ENCODE measurements at places on chromosomes 6 and 20.

DNA sequence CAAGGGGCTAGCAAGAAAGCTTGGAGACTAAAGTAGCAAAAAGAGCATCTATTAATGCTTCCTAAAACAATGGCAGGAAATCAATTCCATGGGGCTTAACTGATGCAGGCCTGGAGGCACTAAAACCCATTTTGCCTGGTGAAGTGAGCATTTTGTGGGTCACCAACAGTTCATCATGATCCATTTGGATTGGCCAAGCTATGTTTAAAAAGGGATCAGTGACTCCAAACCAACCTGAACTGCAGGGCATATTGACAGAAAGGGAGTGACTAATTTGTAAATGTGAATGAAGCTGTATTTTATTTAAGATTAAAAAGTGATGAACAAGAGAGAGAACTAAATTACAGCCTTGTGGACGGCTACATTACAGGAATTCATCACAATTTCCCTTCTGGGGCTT, 132.0 kb downstream of the PCSK2 start:
- no peak for DNase-seq

GRCh38 chr20:37673444-37673843, 20.4 kb upstream of the CTNNBL1 start:
- DNase-seq: no peak

GRCh38 chr6:132811276-132811675, 3.1 kb upstream of the RPS12 start:
- no peak for DNase-seq

DNA sequence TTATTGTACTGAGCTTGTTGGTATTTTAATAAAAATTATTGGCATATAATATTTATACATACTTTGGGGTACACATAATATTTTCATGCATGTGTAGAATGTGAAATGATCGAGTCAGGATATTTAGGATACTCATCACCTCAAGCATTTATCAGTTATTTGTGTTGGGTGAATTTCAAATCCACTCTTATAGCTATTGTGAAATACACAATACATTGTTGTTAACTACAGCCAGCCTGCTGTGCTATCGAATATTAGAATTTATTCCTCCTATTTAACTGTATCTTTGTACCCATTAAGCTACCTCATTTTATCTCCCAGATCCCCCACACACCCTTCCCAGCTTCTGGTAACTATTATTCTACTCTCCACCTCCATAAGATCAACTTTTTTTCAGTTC, 14.6 kb upstream of the MICB start:
- DNase-seq: no peak

GRCh38 chr20:46951840-46952497, 57.3 kb downstream of the EYA2 start:
- DNase-seq: no peak

DNA sequence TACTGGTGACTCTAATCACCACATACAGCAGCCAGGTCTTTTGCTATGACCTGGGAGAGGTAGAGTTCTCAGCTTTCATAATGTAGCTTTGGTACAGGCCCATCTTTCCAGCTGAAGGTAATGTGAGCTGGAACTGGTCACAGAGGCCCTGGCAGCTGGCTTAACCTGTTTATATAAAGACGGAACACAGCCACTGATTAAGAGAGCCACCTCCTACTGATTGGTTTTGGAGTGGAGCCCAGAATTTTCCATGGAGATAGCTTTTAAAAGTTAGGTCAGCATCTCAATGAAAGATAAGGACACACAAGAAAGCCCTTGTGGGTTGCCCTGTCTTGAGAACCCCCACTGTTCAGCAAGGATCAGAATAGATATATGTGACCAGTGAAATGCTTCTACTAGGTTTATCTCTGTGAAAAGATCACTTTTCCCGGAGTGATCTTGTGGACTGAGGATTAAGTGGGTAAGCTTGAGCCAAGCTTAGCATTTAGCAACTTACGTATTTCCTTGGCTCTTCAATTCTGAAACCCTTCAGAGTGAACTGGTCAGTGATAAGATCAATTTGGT, 213.7 kb upstream of the CITED2 start:
- peak; percentile 32 for DNase-seq

GRCh38 chr6:43953794-43954310, 173.4 kb downstream of the MRPL14 start:
- peak; percentile 40 for DNase-seq

DNA sequence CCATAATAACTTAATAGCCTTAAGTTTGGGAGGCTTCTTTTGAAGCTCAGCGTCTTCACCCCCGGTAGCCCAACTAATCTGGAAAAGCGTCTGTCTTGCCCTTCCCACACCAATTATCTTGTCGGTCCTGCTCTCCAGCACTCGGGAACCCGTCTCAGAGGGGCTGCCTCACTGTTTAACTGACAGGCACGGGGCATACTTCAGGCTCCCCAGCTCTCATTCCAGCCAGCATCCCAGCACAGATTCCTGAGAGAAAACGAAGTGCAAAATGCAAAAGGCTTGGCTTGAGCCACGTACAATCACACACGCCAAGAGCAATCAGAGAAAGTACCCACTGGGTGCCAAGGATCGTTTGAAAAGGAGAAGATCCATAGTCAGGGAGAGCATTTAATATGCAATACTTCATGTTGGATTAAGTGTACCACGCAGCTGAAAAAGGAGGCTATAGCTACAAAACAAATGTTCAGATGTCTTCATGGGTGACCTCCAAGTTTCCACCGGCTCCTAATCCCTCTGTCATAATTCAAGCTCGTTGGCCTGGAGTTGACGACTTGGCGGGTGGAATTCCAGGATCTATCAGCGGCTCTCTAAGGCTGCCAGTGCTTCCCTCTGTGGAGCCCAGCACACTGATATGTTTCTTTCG, 53.7 kb upstream of the STX16 start:
- DNase-seq: no peak

DNA sequence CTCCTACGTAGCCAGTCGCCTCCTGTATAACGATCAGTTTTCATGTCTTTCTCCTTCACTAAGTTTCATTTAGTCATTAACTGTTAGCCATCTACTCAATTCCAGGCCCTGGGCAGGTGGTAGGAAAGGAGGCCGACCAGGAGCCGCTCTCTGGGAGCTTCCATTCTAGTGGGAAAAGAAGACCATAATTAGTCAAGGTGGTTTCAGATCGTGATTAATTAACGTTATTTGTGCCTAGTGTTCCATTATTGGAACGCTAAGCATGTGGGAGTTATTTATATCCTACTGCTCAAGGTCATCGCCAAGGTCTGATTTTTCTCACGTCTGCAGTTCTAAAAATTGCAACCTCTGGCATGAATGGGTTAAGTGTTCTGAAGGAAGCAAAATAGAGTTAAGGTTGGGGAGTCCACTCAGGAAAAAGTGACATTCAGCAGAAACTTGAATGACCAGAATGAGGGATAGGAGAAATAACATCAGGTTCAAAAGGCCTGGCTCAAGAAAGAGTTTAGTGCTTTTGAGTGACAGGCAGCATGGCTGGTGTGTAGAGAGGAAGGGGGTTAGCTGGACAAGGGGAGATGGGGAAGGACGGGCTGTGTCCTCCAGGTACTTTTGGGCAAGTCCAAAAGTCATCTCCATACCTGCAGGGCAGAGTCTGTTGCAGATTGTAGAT, 812 bp downstream of the SLC9A8 start:
- no peak for DNase-seq

- no peak for DNase-seq
These were observed 56.3 kb downstream of the PREX1 start for GRCh38 chr20:48771542-48771941.

- no peak for DNase-seq
These were observed 79.8 kb upstream of the CCN6 start for GRCh38 chr6:111973927-111974639.

DNA sequence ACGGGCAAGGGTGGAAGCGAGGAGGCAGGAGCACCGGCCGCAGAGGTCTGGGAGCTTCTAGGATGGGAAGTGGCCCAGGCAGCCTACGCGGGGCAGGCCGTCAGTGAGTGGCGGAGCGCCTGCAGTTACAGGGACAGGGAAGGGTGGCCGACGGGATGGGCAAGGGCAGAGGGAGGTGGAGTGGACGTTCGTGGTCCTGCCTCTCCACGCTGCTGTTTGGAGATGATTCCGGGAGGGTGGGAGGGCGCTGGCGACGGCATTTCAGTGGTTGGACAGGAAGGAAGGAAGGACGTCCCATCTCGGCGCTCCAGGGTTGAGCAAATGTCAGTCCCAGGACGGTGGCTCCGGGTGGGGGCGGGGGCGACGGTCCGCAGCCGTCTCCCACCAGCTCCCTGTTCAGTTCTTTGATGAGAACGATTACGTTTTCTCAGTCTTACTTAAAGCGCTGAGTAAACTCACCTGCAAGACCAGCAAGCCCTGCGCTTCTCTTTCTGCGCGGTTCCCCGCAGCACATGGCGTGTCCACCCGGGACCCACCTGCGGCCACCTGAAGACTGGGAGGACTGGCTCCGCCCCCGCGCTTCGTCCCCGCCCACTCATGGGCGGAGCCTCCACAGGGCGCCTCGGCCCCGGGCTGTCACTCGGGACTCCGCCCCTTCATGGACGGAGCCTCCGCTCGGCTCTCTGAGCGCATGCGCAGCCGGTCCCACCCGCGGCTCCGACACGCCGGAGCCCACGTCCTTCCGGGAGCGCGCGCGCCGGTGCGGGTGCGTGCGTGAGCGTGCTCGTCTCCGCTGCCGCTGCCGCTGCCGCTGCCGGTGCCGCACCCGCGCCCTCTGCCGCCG, at the start of gene DNAJC5:
TSS of gene DNAJC5 (plus strand) at position 769 of the 844 bp plus-strand sequence. CDS start 33,220 bp downstream, outside the sequence.
- peak; percentile 100 for DNase-seq

DNA sequence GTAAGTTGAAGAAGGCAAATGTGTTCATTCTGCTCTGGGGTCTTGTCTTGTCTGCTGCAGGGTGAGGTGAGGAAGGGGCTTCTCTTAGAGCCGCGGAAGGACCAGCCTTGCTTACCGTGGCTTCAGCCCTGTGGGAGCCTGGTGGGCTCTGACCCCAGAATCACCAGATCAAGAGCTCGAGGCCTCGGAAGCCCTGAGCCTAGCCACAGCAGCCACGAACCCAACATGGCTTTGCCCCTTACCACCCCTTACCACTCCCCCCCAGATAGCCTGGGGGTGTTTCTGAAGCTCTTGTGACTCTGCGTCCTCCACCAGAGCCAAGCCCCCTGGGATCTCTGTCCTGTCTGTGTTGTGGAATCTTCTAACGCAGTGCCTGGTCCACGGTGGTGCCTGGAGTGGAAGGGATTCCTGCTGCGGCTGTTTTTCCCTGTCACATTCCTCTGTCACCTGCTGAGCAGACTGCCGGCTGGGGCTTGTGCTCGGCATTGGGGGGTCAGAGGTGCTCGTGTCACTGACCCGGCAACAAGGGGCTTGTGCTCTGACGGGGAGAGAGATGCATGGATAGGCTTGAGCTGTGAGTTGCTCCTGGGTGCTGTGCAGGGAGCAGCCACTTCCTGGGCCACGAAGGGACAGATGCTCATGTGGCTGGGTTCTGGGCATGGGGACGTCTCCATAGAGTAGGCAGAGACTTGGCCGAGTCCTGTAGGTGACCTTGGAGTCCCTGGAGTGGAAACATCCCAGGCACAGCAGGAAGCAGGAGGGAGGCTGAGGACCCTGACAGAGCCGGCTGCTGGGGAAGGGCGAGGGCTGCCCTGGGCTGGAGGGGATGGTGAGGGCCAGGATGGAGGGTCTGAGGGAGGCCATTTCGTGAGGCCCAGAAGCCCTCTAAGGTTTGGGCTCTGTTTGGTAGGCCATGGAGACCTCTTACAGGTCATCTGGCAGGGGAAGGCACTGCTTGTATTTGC, 316.0 kb downstream of the QKI start:
- no peak for DNase-seq

DNA sequence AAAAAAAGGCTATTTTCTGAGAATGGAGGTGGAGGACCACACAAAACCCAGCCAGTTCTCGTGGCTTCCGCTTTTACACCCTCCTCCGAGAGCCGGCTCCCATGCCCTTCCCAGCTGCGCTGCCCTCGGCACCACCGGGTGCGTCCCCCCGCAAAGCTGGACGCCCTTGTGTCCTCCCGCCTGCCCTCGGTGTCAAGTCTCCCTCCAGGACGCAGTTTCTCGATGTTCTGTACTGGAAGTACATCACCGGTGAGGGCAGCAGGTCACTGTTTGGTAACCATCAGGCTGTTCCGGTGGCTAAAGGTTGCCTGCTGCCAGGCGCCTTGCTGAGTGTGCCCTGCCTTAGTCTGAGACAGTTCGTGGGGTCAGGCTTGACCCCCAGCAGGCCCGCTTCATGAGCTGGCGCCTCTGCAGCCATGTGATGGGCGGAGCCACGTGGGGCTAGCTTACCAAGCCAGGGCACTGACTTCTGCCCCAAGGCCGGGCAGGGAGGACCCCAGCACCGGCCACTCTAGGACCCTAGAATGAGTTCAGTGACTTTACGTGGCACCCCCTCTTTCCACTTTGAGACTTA, 34.6 kb downstream of the RREB1 start:
- no peak for DNase-seq

DNA sequence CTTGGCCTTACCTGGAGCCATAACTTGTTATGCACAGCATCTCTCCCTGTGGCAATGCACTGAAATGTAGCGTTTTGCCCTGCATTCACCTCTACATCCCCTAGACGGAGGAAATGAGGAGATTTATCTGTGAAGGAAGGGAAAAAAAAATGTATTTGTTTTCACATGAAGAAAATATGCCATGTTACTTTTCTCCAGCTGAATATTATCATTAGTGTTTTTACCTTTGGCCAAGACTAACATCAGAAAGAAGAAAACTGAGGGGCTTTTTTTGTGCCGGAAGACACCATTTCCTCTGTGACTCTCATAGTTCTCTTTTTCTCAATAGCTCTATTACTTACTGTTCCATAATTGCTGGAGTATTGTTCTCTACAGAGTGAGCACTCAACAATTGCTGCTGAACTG, 280.4 kb downstream of the PTPRK start:
- no peak for DNase-seq

DNA sequence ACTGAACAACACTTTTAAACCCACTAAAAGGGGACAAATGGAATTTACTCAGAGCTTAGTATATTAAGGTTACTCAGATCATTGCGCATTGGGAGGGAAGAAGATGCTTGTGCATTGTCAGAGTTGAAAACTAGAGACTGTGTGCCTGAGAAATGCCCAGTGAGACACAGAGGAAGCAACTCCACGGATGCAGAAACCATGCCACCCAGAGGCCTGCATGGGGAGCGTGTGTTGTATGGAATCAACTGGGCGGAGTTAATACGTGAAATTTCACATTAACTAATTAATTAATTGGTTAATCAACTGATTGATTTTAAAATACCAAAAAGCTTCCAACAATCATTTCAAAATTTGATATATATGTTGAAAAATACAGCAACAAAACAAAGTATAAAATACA, 391.6 kb downstream of the PLCB1 start:
- DNase-seq: no peak

- DNase-seq: no peak
These were observed 193.5 kb downstream of the UBE3D start for GRCh38 chr6:82872185-82872584.

GRCh38 chr20:36106606-36107005, 47.9 kb upstream of the EPB41L1 start:
- no peak for DNase-seq

GRCh38 chr20:37839955-37840354, 63.0 kb upstream of the VSTM2L start:
- no peak for DNase-seq

DNA sequence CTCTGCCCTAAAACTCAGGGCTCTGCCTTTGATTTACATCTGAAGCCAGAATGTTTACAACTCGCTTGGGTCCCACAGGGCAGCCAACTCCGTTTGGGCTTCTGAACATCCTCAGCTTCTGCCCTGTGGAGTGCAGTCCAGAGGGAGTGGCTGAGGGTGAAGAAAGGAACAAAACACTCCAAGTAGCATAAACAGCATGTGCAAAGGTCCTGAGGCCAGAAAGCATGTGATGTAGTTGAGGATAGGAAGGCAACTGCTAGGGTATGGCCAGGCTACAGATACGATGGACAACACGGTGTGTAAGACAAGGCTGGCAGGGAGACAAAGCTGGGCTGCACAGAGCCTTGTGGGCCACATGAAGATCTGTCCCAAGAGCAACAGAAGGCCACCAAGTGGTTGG, 12.5 kb downstream of the JAG1 start:
- DNase-seq: no peak

- DNase-seq: no peak
These were observed 40.4 kb downstream of the SCAF8 start for GRCh38 chr6:154773610-154774089.

Data from HuH-7 (cell line).